ENCODE measurements at places on chromosomes 1 and 21. TPM values are rescaled to one million over a fixed set of nuclear protein-coding genes. Genes with fewer than 3 reads are reported as not detected.
A peak's percentile ranks its signal among the peaks of the same experiment; 100 is the strongest.

DNA sequence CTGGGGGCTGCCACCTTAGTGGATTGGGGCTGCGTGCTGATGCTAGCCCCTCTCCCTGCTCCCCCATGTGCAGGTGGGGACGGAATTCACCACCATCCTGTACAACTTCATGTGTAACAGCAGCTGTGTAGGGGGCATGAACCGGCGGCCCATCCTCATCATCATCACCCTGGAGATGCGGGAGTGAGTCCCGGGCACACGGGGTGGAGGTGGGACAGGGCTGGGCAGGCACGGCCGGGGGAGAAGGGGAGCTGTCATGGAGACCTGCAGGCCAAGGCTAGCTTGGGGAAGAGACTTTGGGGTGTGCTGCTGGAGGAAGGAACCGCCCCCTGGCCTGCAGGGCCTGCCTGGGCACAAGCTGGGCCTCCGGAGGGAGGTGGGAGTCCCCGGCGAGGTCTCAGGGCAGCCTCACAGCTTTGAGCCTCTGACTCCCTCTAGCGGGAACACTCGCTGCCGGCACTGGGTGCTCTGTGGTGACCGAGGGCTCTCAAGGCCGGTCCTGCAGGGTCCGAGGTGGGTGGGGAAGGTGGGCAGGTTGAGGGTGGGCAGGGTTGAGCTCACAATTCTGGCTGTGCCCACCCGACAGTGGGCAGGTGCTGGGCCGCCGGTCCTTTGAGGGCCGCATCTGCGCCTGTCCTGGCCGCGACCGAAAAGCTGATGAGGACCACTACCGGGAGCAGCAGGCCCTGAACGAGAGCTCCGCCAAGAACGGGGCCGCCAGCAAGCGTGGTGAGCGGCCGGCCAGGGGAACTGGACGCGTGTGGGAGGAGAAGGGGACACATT is 25.0 kb upstream of the CCDC27 start:
- peak; percentile 8 for DNase-seq

DNA sequence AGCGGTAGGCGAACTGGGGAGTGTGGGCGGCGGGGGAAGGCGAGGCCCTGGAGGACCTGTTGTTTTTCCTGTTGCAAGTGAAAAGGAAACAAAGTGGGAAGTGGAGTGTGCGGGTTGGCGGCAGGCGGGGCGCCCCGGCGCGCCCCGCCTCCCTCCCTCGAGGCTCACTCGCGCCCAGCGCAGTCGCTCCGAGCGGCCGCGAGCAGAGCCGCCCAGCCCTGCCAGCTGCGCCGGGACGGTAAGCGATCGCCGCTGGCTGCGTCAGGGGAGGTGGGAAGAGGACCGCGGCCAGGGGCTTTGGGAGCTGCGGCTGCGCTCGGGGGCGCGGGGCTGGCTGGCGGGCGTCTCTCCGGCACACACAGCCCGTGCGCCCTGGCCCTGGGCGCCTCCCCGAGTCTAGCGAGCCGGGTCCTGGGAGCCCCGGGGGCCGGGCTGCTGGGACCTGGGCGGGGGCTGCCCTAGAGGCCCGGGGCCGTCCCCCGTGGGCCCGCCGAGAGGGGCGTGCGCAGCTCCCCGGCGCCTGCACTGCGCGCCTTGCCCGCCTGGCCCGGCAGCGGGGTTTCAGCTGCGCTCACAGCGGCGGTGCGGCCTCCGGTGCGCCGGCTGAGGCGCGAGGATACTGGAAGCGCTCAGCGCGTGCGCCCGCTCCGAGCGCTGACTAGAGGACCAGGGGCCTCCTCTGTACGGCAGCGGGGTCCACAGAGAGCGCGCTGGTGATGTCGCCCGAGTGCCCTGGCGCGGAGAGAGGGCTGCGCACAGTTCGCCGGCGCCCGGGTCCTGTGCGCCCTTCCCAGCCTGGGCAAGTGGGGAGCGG is at the start of gene PIK3CD:
Gene PIK3CD, plus strand, starts transcription at position 167 of the 814 bp plus-strand sequence. CDS start 58,725 bp downstream, outside the sequence.
- DNase-seq: no peak

DNA sequence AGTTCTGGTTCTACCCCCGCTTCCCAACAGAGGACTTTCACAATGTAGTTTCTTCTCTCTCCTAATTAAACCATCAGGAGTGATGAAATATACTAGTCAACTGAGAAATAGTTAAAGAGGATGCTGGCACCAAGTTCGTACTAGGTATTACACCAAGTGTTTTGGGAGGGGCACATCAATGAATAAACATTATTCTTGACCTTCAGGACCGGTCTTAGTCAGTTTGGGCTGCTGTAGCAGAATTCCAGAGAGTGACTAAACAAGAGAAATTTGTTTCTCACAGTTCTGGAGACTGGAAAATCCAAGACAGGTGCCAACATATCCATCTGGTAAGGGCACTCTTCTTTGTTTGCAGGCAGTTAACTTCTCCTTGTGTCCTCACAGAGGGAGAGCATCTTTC is 103.8 kb downstream of the SPATA17 start:
- DNase-seq: no peak

GRCh38 chr1:222643606-222643937 is 25.7 kb downstream of the MIA3 start:
- DNase-seq: peak; percentile 33

DNA sequence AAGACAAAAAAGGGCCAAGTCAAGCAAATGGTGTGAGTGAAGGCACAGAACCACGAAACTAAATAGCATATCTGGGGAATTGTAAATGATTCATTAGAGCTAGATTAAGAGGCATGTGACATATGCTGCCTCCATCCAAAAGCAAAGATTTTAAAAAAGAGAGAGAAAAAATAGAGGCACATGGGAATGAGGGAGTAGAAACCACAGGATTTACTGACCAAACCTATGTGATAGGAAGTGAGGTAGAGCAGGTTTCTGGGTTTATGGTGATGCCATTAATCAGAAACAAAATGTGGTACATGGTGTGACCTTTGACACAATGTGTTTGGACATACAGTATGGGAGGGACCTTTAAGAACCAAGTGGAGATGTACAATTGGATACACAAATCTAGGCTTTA is 13.6 kb downstream of the C1orf52 start:
- no peak for DNase-seq

- DNase-seq: no peak
Observed at GRCh38 chr21:45390831-45391742, 13.9 kb upstream of the COL18A1 start.

- DNase-seq: no peak
Observed at GRCh38 chr21:17461582-17461981, 51.3 kb upstream of the CXADR start.

DNA sequence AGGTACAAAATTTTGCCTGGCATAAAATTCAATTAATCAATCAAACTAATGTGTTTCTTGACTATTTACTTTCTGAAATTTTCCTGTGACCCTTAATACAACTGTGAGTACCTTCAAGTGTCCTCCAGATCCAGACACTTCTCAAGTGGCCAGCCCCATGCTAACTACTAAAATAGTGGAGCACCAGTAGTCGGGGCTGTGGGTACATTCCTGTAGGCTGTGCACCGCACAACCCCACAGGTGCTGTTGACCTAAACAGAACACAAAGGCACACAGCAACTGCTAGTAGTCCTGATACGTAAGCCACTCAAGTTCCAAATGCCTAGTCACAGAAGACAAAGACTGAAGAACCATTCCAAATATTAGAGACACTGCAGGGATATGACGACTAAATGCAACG is 36.6 kb downstream of the TMEM50B start:
- no peak for DNase-seq

DNA sequence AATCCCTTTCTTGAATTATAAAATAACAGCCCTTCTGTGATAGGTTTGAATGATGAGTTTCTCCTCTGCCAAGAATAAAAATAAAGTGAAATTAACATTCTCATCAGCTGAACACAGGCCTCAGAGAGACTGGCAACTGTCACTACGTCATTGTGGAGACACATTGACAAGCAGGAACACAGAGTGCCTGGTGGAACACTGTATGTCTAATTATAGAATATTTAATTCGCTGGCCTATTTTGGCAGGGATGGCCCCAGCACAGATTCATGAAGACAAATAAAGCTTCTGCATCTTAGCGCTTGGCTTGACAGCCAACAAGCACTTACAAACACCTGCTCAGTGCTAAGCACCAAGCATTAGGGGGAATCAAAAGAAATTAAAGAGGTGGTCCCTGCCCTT is 52.0 kb upstream of the SMYD2 start:
- DNase-seq: no peak

DNA sequence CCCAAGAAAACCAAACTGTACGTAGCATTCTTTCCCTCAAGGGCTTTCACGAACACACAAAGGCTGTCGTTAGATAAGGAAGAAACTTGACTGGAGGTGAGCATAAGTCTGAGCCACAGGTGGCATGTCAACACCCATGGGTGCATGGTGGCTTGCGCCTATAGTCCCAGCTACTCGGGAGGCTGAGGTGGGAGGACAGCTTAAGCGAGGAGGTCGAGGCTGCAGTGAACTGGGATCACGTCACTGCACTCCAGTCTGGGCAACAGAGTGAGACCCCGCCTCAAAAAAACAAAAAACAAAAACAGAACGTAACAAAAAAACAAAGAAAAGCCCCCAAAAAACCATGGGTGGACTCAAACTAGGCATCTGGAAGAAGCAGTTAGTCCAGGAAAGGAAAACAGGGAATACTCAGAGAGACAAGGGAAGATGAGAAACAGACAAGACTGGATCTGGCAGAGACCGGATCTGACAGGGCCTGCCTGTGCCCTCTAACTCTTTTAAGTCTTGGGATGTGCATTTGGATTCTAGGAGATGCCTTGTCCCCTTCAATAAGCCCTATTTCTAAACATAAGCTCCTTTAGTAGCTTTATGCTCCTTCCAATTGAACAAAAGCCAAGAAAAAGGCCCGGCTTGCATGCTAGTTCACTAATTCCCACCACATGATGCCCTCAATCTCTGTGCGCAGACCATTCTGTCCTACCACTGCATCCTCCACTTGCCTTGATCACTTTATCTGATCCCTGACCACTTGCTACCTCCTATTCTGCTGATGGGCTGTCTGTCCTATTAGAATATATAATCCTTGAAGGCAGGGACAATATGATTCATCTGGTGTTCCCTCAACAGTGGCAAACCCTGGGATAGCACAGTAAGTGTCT is 73.8 kb downstream of the APP start:
- no peak for DNase-seq

DNA sequence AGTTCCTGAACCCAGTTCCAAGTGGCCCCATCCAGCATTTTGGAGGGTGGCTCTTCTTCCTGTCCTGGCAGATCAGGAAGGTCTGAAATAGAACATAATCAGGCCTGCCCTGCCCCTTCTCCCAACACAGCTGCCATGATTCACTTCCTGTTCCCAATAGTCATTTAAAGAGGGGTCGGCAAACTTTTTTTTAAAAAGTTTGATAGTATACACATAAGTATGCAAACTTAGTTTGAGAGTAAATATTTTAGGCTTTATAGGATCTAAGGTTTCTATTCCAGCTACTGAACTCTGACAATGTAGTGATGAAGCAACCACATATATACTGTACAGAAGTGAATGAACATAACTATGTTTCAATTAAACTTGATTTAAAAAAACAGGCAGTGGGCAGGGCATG is 66.4 kb downstream of the LUZP1 start:
- DNase-seq: no peak

GRCh38 chr1:219549215-219549614 is 63.7 kb downstream of the ZC3H11B start:
- no peak for DNase-seq

Gene DDOST
- 282 TPM for total RNA-seq

Gene OR2L3
- total RNA-seq: not detected

Gene OR2M3
- total RNA-seq: not detected

Gene LCE2A
- total RNA-seq: not detected

Gene SH2D5
- total RNA-seq: 0.87 TPM

Gene LRRC3
- 0.92 TPM for total RNA-seq

Data from NCI-H460 (cell line).